Calu3 (cell line): ENCODE measurements at places on chromosomes 13 and 19. TPM values are rescaled to one million over a fixed set of nuclear protein-coding genes. Genes with fewer than 3 reads are reported as not detected.
A peak's percentile ranks its signal among the peaks of the same experiment; 100 is the strongest.

The ELAVL3 gene
- total RNA-seq = not detected in 2 replicates

The GPR183 gene
- not detected in 2 replicates for total RNA-seq

The WDR62 gene
- total RNA-seq = 25.5 and 29.6 TPM in 2 replicates

The SBK3 gene
- 0.57 and 0.78 TPM in 2 replicates for total RNA-seq

GRCh38 chr19:36514012-36514612, 14.0 kb downstream of the ZNF260 start:
- no peak for DNase-seq
- no peaks in the 10 kb centered on the region for H3K4me1 ChIP-seq

DNA sequence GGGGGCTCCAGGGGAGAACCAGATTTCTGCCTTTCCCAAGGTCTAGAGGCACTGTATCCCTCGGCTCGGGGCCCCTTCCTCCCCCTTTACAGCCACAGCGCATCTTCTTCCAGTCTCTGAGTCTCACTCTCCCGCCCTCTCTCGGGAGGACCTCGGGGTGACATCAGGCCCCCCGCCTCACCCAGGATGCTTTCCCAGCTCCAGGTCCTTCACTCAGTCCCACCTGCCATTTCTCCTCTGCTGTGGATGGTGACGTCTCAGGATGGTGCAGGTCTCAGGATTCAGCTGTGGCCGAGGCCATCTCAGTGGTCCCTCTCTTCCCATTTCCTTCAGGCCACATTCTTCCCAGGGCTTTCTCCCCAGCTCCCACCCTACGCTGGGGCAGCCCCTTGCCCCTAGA, 13.6 kb upstream of the KDM4B start:
- H3K27ac ChIP-seq = no peak overlapping the region
- no peaks in the 10 kb centered on the region for H3K27me3 ChIP-seq
- peaks cover 11% of the 10 kb centered on the region for H3K36me3 ChIP-seq

The CEACAM7 gene
- 5.9 and 9.0 TPM in 2 replicates for total RNA-seq

DNA sequence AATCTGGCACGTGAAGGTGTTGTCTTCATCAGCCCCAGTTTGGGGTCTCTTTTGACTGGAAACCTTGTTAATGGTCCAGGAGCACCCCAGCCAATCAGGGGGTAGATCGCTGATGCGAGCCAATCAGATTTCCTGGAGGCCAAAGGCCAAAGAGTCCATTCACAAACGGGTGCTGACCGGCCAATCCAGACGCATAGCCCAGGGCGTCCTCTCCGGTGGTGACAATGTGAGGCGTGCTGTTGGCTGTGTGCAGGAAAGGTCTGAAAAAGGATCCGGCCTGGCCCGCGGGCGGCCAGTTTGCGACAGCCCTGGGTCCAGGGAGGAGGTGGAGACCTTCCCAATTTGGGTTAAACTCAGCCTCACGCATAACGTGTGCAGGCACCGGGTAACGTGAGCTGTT, 3.1 kb downstream of the MAST3 start:
- no peak for DNase-seq
- H3K27ac ChIP-seq = no peak overlapping the region
- H3K4me3 ChIP-seq = no peak overlapping the region
- H3K27me3 ChIP-seq = peaks cover 22% of the 10 kb centered on the region
- H3K36me3 ChIP-seq = peaks cover 9% of the 10 kb centered on the region

The LMTK3 gene
- total RNA-seq = 1.0 and 2.4 TPM in 2 replicates

The REEP6 gene
- 13.9 and 16.2 TPM in 2 replicates for total RNA-seq

- H3K36me3 ChIP-seq = no peaks in the 10 kb centered on the region
- no peaks in the 10 kb centered on the region for H3K27me3 ChIP-seq
- H3K4me3 ChIP-seq = no peak overlapping the region
- no peaks in the 10 kb centered on the region for H3K4me1 ChIP-seq
Observed at GRCh38 chr13:106548064-106548696, 12.7 kb upstream of the EFNB2 start.

The NKG7 gene
- total RNA-seq = not detected in 2 replicates

DNA sequence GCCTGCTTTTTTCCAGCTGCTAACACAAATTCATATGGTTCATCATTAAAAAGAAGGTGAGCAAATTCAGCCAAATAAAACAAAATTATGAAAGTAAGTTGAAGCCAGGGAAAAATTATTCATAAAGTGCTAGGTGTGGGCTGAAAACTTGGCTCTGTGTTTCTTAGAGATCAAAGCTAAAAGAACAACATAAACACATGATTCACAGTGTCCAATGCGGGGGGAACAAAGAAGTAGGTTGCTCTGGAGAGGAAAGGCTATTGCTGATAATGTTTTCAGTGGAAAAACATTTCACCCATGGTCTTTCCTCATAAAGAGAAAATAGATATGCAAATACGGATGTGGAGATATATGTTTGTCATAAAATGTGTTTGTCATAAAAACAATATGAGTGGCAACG, 1691.5 kb upstream of the SLC10A2 start:
- H3K27ac ChIP-seq = no peak overlapping the region
- no peak overlapping the region for H3K4me3 ChIP-seq
- no peaks in the 10 kb centered on the region for H3K36me3 ChIP-seq
- H3K4me1 ChIP-seq = no peaks in the 10 kb centered on the region
- H3K27me3 ChIP-seq = no peaks in the 10 kb centered on the region

DNA sequence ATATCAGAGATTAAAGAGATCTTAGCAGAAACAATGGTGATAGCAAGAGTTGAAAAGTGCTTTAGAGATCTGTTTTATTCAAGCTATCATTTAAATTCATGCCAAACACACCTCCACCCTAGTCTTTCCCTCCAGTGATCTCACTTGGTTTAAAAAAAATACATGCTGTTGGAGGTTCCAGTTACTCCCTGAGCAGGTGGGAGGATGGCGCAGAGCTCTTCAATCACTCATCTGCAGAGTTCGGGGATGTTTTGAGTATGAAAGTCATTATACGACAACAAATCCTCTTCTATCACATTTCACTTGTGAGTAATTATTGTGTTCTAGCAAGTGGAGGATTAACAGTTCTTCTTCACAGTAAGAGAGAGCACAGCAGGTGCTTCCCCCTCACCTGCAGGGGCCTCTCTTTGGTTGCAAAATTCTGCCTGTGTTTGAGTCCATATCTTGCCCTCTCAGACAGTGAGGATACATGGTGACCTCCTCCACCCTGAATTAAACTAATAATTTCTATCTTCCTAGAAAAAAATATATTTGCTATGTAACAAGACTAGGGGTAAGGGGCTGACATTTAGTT, 376.7 kb downstream of the LIG4 start:
- H3K4me1 ChIP-seq = no peaks in the 10 kb centered on the region
- no peak overlapping the region for H3K27ac ChIP-seq
- H3K36me3 ChIP-seq = no peaks in the 10 kb centered on the region
- no peak overlapping the region for H3K4me3 ChIP-seq
- no peak for DNase-seq

DNA sequence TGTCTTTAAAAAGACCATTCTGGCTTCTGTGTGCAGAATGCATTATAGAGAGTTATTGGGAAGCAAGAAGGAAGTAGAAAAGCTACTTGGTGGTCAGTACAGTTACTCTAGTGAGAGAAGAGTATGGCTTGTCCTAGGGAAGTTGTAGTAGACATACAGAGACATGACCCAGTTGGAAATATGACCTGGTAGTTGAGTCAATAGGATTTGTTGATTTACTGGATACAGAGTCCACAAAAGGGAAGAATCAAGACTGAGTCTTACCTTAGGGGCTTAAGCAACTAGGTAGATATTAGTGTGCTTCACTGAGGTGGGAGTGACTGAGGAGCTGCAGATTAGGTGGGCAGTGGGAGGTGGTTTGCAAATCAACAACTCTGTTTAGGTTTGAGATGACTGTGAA, 48.8 kb downstream of the RASL11A start:
- no peak overlapping the region for H3K27ac ChIP-seq
- no peak overlapping the region for H3K4me3 ChIP-seq
- peaks cover 78% of the 10 kb centered on the region for H3K27me3 ChIP-seq

- no peaks in the 10 kb centered on the region for H3K27me3 ChIP-seq
- no peak overlapping the region for H3K27ac ChIP-seq
- H3K4me1 ChIP-seq = peaks cover 9% of the 10 kb centered on the region
- H3K36me3 ChIP-seq = no peaks in the 10 kb centered on the region
- no peak overlapping the region for H3K4me3 ChIP-seq
- no peak for DNase-seq
Observed at GRCh38 chr19:32718286-32718685, 1.3 kb upstream of the TDRD12 start.

- H3K27ac ChIP-seq = no peak overlapping the region
- H3K4me1 ChIP-seq = no peaks in the 10 kb centered on the region
- no peaks in the 10 kb centered on the region for H3K27me3 ChIP-seq
- DNase-seq = peak; percentile 57
- H3K36me3 ChIP-seq = peaks cover 17% of the 10 kb centered on the region
Observed at GRCh38 chr13:45393941-45394570, 24.1 kb downstream of the SLC25A30 start.

DNA sequence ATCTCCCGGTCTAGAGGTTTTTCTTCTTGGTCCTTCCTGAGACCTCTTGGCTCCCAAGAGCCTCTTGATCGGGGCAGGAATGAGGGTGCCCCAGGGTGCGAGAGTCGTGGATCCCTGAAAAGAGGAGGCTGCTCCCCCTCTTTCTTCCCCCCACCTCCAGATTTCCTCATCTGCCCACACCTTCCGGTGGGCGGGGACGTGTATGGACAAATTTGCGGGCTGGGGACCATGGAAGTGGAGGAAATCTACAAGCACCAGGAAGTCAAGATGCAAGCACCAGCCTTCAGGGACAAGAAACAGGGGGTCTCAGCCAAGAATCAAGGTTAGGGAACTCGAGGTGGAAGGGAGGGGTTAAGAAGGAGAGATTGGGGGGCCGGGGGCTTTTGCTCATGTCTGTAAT, at the start of gene MCEMP1:
Gene MCEMP1, plus strand, starts transcription at position 237 of the 400 bp plus-strand sequence. Its CDS starts 31 bp downstream, at position 268.
- H3K27me3 ChIP-seq = peaks cover 67% of the 10 kb centered on the region
- no peak within 1 kb of the TSS for H3K27ac ChIP-seq
- no peaks in the 10 kb centered on the region for H3K4me1 ChIP-seq
- H3K4me3 ChIP-seq = no peak within 1 kb of the TSS
- DNase-seq = no peak
- peaks cover 16% of the 10 kb centered on the region for H3K36me3 ChIP-seq

DNA sequence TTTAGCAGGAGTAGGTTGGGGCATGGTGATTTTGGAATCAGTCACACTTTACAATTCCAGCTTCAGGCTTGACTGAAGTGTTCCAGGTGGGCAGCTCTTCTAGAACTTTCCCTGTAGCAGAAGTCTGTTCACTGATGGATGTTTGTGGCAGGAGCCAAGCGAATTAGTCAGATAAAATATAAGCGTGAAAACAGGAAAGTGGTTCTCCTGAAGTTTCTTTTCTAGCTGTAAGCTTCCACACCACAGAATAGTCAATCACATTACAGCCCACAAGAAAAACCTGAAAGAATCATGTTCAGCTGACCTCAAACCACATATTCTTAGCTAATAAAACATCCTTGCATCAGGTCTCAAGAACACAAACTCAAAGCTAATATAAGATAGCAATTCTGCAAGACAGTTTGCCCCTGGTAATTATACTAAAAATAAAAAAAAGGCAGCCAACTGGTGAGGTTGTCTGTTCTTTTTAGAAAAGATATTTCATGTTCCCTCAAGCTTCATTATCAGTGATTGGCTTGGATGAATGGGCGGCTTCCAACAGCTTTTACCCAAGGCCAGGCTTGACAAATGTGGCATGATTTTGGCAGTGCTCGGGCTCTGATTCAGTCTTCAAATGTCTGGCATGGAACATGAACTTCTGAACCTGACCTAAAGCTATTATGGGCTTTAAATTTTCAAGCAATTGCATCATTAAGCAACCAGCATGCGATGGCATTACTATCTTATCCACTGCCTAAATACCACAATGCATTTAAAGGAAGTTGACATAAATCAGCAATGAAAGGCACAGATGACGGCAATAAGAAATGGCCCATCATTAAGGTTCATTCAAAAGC, 136.8 kb downstream of the DCLK1 start:
- H3K27me3 ChIP-seq = peaks cover 56% of the 10 kb centered on the region
- no peak overlapping the region for H3K4me3 ChIP-seq
- DNase-seq = no peak
- H3K27ac ChIP-seq = no peak overlapping the region

- H3K36me3 ChIP-seq = no peaks in the 10 kb centered on the region
- no peaks in the 10 kb centered on the region for H3K4me1 ChIP-seq
- no peak for DNase-seq
- H3K4me3 ChIP-seq = no peak overlapping the region
- no peak overlapping the region for H3K27ac ChIP-seq
- no peaks in the 10 kb centered on the region for H3K27me3 ChIP-seq
Observed at GRCh38 chr13:104833221-104833620, 1702.2 kb downstream of the EFNB2 start.

DNA sequence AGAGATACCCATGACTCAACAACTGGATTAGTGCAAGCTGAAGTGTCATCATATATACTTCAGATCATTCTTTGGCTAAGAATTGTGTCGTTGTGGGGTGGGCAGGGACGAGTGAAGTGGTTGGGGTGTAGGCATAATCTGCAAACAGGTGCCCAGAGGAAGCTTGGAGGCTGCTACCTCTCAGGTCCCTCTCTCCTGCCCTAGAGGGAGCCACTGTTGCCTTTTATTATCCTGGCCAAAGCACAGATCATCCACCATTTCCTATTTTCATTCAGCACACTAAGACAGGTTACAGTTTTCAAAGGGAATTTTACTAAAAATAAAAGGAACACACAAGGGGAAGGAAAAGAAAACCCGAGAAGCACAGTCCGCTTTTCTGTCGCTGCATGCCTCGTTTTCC, 126.6 kb downstream of the HS6ST3 start:
- no peaks in the 10 kb centered on the region for H3K36me3 ChIP-seq
- H3K4me1 ChIP-seq = no peaks in the 10 kb centered on the region
- H3K4me3 ChIP-seq = no peak overlapping the region
- H3K27ac ChIP-seq = no peak overlapping the region

DNA sequence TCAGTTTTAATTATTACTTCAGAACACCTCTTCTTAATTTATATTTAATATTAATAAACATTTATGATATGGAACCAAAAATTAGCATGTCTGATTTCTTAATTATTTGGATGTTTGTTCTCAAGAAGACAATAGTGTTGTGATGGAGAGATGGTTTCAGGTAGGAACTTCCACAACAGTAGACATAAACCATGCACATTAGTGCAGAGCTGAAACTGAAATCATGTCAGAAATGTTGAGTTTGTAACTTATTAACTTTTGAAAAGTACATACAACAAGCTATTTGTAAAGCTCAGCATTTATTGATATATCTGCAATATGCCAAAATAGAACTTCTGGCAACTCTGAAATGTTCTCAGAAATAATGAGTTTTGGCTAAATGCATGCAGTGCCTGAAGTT, 11.8 kb upstream of the EDNRB start:
- H3K27me3 ChIP-seq = no peaks in the 10 kb centered on the region
- no peak overlapping the region for H3K4me3 ChIP-seq
- H3K36me3 ChIP-seq = no peaks in the 10 kb centered on the region

DNA sequence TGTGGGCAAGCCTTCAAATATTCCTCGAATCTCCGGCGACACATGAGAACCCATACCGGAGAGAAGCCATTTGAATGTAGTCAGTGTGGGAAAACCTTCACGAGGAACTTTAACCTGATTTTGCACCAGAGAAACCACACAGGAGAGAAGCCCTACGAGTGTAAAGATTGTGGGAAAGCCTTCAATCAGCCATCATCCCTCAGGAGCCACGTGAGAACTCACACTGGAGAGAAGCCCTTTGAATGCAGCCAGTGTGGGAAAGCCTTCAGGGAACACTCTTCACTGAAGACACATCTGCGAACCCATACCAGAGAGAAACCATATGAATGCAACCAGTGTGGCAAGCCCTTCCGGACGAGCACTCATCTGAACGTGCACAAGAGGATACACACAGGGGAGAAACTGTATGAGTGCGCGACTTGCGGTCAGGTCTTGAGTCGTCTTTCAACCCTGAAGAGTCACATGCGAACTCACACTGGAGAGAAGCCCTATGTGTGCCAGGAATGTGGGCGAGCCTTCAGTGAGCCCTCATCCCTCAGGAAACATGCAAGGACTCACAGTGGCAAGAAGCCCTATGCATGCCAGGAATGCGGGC, 28.8 kb downstream of the ZNF333 start:
- H3K4me3 ChIP-seq = no peak overlapping the region
- H3K27me3 ChIP-seq = no peaks in the 10 kb centered on the region
- no peak for DNase-seq
- no peak overlapping the region for H3K27ac ChIP-seq
